ENCODE measurements at places on chromosomes 1 and 21.

DNA sequence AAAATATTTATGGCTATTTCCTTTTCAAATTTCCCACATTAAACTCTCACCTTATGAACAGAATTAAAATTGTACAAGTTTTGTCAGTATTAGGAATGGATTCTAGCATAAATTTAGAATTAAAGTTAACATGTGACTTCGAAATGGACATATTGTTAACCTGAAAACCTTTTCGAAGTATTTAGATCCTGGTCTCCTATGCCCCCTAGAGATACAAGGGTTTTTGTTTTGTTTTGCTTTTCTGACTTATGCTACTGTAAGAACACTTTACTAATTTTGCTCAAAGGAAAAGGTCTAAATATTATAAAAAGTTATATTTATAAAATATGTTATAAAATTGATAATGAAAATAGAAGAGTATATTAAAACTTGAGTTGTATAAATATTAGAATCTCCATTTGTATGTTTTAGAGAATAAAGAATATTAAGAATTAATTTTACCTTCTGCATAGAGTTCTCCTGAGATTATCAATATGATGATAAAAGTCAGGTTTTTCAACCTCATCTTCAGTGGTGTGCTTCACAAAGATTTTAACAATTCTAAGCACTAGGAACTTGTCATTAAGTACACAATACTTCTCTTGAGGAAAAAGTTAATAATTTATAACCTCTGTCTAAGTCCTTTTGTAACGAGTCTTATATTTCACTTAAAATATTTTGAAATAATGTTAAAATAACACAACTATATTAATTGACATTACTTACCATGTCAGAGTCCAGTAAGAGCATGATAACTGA is at the start of gene F13B:
Gene F13B (minus strand): TSS at position 542 of the 738 bp plus-strand sequence. CDS start 37 bp downstream, at position 505.
- DNase-seq: no peak

DNA sequence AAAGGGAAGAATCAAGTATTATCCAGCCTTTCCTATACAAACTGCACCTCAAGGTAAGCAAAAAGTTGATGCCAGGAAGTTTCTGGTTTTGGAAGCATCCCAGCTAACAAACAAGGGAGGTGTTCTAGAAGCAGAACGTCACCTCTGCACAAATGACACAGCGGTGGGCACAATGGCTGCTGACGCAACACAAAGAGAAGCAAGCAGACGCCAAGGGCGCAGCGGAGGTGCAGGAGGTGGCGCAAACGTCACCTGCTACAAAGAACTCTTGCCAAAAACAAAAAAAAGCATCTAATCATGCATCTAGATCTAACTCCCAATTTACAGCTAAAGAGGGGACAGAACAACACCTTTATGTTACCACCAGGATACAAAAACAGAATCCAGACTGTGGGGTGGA is 88.5 kb downstream of the NPHP4 start:
- DNase-seq: no peak

DNA sequence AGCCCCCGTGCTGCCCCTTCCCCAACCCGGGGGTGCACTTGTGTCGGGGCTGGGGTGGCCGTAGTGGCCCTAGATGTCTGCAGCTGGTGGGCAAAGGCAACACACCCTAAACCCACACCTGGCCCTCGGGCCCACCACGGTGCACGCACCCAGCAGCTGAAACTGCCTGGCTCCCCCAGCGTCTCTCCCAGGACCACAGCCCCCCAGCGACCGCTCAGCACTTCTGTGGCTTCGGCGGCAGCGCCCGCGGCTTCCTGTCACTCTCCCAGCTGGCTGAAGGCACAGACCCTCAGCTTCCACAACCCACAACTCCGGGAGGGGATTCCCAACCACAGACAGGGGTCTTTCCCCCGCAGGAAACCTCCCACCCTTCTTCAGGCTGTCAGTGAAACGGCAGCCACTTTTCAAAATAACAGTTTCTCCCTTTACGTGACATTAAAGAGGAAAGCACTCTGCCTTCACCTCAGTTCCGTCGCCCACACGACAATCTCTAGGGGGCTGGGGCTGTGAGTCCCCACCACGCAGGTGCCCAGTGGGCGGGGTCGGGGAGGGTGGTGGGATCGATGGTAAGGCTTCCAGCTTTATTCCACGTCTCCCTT is 40.7 kb upstream of the COL6A2 start:
- DNase-seq: no peak

GRCh38 chr1:205834751-205835150 is 15.2 kb downstream of the PM20D1 start:
- no peak for DNase-seq

DNA sequence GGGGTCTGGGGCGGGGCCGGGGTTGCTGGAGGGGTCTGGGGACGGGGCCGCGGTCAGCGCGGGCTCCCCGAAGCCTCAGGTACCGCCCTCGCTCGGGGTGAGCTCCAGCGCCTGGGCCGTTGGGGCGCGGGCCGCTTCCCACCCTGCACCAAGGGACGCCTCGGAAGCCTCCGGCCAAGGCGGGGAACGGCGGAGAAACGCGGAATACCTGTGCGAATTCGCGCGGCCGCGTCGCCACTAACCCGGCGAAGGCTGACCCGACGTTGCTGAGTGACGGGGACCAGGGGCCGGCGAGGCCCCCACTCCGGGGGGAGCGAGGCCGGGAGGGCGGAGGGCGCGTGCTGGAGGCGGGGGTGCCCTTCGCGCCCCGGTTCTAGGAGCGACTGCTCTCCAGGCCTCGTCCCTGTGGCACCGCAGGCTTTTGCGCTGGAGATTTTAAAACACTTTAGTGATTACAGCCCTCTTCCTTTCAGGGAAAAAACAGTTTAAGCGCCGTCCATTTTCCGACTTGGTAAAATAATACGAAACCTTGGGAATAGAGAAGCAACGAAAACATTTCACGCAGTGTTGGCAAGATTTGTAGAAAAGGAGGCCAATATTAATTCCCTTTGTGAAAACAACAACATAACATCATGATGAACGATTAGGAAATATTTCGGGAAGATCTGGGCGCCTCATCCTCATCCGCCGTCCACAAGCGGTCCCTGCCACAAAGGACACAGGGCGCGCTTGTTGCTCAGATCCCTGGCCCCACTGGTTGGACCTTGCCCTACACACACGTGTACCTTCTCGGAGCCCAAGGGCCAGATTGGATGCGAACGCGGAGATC is 971 bp upstream of the GNG4 start:
- DNase-seq: no peak

DNA sequence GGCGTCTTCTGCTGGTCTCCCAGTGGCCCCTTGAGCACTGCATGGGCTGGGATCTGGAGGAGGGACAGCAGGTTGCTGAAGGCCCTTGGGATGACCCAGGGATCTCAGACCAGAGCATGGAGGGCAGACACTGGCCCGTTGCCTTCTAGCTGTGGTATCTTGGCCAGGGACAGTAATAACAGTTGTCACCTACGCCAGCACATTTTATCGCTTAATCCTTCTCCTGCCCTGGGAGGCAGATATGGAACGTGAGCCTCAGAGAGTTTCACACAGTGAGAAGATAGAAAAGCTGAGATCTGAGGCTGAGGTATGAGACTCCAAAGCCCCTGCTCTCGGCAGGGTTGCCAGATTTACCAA is 40.1 kb upstream of the RD3 start:
- DNase-seq: no peak

- no peak for DNase-seq
These were observed 91.2 kb upstream of the NGF start for GRCh38 chr1:115429241-115429640.

GRCh38 chr1:96926176-96926575 is 204.6 kb downstream of the PTBP2 start:
- DNase-seq: no peak

DNA sequence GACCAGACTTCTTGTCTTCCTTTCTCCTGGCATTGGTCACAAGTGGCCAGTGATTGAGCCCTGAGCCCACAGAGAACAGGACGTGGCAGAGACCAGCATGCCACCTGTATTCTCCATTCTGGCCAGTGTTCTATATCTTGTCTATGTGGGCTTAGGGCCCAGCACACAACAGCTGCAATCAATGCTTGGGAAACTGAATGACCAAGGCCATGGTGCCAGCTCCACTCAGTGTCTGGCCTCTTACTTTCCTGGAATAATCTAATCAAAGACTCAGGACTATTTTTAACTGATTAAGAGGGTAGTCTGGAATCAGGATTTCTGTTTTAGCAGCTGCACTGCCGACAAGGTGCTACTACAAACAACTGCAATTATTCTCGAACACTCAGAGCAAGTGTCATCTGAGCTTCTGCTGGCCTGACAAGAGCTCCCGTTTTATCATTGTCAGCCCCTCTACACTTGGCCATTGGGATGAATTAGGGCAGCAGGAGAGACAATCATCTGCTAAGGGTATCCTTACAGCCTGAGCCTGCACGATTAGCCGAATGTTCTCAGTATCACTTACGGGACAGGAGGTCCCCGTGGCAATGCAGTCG is 74.4 kb upstream of the GRIK3 start:
- no peak for DNase-seq

DNA sequence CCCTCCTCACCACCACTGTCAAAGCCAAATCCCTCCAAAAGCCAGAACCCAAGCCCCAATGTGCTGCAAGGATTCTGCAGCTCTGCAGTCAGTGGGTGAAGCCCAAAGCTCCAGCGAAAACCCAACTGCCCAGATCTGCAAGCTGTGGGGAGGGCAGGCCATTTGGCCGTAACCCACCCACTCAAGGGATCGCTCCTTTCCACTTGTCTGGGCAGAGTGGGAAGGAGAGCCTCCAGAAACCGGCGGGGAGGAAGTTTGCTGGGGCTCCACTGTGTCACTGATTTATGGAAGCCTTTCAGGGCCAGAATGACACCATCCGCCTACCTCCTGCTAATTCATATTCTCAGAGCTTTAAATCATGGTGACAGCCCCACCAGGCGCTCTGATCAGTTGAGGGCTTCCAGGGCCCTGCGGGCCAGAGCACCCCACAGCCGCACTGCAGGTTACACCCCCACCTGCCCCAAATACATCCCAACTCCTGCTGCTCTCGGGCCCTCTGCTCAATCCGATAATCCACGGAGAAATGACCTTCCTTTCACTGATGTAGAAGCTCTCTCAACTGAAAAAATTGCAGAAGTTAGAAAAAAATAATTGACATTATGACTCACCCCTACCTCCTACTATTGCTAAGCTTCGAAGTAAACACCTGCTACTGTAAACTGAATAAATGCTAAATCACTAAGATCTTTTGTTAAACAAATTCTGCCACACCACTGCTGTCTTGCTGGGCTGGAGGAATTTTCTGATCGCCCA is 40.6 kb upstream of the RAB4A start:
- DNase-seq: no peak

DNA sequence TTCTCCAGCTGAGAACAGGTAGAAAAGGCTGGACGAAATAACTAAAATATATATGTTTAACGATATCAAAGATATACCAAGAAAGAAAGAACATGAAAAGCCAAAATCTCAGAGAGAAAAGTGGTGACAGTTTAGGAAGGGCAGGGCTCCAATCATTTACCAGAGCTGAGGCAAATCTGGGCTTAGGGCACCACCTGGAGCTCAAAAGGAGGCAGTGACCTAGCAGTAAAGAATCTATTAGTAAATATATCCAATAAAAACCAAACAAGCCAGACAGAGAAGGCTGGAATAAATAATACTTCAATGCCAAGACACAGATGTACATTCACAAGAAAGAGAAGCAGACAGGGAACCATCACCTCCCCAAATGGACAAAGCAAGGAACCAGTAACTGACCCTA is 43.5 kb downstream of the CHIA start:
- peak; percentile 67 for DNase-seq

GRCh38 chr1:177174921-177175634 is 4.3 kb downstream of the BRINP2 start:
- no peak for DNase-seq

- peak; percentile 72 for DNase-seq
These were observed 8.6 kb upstream of the PLA2G2C start for GRCh38 chr1:20194757-20195461.

DNA sequence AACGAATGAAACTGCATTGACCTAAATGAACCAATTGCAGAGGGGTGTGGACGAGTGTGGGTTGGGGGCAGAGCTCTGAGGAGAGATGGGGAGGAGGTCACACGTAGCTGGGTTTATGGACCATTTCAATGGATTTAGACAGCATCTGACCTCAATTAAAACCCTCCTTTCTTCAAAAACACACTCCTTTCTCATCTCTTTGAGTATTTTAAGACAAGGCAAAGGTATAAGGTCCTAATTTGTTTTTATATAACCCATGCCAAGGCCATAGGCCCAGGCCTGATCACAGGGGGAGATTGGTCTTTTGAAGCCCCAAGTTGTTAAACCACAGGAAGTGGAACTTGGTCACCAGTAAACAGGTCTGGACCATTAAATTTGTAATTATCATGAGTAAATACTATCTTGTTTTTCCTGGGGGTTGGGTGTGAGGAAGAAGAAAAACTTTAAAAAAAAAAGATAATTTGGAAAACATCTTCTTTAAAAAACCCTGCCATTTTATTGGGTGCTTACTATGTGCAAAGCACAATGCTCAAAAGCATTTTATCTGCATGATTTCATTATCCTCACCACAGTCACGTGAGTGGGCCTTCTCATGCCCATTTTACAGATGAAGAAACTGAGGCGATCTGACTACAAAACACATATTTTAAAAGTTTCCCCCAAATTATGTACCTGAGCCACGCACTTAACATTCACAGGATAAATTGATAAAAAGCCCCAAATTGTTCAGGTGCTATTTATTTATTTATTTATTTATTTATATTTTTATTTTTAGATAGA is 8.9 kb upstream of the INAVA start:
- no peak for DNase-seq

- DNase-seq: no peak
These were observed 25.2 kb upstream of the GNPAT start for GRCh38 chr1:231215681-231216385.

DNA sequence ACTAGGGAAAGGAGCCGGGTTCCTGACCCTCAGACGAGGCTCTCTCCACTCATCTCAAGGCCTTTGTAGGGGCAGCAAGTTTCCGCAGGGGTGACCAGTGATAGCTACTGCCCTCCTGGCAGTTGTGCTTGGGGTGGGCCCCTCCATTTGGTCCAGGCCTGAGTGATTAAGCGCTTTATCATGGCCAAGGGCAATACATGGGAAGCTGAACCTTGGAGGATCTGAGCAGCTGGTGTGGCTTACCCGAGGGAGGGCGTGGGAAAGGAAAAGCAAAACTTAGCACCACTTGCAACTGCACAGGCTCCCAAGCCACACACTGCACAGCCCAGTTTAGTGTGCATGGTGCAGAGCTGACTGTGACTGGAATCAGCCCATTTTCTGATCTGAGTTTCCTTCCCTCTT is 47.8 kb downstream of the GADD45A start:
- DNase-seq: no peak

DNA sequence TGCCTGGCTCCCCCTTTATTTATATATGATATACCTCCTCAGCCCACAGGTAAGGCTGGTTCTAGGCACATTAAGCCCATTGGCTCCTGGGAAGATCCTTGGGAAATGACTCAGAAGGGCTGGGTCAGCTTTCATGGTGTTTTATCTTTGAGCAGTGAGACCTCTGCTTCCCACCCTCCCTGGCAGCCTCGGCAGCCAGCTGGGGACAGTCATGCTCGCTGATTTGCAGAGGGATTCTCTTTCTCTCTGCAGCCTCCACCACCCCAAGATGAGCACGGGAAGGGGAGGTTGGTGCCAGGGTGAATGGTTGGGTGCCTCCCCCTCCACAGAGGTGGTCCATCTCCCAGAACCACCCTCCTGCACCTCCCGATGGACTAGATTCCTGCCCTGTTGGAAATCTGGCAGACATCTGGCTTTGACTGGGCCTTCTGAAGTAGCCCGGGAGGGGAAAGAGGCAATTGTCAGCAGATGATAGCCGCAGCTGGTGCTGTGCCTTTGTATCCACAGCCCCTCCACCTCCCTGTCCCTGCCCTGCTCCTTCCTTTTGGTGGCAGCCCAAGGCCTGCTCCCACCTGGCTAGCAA is 24.6 kb downstream of the IER5 start:
- no peak for DNase-seq
